ENCODE measurements at places on chromosomes 1 and 21.
A peak's percentile ranks its signal among the peaks of the same experiment; 100 is the strongest.

DNA sequence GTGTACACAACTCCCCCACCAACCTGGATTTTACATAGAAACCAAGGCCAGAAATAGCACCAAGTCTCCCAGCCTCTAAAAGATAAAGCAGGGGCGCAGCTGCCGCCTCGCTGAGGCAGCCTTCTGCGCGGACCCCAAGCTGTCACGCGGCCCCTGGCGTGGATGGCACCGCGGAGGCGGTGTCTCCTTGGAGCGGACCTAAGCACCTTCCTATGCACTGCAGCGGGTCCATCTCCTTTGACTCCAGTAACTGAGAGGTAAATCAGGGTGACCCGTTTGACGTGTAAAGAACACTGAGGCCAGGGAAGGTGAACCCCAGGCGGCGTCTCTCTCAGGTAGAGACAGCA, 17.0 kb downstream of the ZNF697 start:
- DNase-seq, result no peak

DNA sequence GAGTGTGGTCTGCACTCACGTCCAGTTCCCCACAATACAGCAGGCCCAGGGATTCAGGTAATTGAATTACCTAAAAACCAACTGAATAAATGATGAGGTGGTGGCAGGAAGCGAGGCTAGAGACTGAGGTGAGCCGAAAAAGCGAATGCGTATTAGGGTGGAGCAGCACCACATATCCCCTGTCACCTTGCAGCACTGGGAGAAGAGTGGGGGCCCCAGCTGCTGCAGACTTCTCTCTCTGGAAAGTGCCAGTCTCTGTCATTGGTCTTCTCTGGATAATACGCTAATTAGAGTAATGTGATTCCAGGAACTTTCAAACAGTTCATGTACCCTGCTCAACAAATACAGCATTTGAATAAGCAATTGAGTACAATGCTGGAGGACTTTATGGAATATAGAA, 199.0 kb downstream of the RPS6KC1 start:
- DNase-seq, result no peak

- no peak for DNase-seq
Observed at GRCh38 chr1:55604179-55604578, 389.0 kb upstream of the USP24 start.

GRCh38 chr1:248858096-248858890, 592 bp downstream of the ZNF692 start:
- peak; percentile 28 for DNase-seq

GRCh38 chr1:2857521-2857920, 56.0 kb upstream of the TTC34 start:
- no peak for DNase-seq

- peak; percentile 62 for DNase-seq
Observed at GRCh38 chr1:234326497-234327366, 46.5 kb upstream of the COA6 start.

DNA sequence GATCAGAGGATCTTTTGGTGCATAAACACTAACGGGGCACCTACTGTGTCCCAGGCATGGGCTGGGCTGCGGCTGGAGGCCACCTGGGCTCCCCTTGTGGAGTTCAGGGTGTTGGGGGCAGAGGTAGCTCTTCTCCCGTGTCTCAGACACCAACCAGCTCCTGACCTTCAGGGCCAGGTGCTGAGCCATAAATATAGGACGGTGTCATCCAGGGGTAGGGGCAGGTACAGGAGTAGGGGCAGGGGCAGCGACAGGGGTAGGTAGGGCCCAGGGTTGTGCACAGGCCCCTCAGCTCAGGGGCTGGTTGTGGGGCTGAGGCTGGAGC, 18.0 kb upstream of the LRRC3 start:
- no peak for DNase-seq

DNA sequence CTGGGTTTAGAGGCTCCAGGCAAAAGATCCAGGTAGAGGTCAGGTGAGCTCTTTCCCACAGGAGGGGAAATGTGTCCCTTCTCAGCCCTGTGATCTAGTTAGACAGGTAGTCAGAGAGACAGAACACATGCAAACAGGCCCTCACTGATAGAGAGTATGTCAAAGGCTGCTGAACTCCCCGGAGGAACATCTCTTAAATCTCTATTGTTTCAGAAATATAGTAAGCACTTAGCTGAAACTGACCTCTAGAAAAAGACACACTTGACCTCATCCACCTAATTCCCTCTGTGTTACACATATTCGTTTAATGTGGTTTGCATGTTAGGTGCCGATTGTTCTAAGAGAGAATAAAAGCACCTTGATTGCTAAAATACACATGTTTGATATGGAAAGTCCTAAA, 23.3 kb downstream of the SUSD4 start:
- no peak for DNase-seq

GRCh38 chr1:235098991-235099390, 29.6 kb downstream of the TOMM20 start:
- no peak for DNase-seq

GRCh38 chr1:234507626-234508387, 28.8 kb upstream of the TARBP1 start:
- DNase-seq, result no peak

DNA sequence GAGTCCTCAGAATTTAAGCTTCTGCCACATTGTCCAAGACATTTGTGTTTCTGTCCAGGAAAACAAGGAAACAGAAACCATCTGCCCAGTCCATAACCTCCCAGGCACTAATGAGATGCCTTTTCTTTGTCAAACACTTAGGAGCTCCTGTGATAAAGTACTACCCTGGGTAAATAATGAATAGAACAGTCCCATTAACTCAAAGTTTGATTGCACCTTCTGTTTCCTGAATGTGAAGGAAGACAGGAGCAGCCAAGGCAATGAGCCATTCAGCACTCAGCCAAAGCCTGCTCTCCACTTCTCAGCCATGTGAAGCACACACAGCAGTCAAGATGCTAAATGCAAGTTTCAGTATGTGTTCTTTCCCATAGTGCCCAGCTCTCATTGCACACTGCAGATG, 199.8 kb downstream of the SEC16B start:
- no peak for DNase-seq

- no peak for DNase-seq
Observed at GRCh38 chr1:10536133-10536770, 61.5 kb downstream of the PEX14 start.

- DNase-seq, result no peak
Observed at GRCh38 chr1:219990782-219991510, 55.4 kb downstream of the EPRS1 start.

GRCh38 chr1:224014330-224014649, 99.6 kb upstream of the FBXO28 start:
- DNase-seq, result no peak

DNA sequence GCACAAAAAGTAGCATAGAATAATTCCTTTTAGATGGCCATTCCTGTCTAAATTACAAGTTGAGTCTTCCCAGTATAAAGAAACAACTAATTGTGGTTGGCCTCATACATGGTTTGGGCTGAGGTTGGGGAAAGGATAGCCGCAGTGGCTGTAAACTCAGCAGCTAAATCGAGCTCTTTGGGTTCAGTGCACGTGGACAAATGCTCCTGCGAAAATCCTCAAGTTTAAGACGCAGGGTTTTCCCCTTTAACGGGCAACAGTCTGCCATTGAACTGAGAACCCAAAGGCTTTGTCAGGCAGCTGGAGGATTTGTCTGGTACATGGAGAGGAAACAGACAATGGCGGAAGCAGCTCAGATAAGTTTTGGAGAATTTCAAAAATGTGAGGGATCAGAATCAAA, 331.9 kb downstream of the TGFB2 start:
- no peak for DNase-seq

DNA sequence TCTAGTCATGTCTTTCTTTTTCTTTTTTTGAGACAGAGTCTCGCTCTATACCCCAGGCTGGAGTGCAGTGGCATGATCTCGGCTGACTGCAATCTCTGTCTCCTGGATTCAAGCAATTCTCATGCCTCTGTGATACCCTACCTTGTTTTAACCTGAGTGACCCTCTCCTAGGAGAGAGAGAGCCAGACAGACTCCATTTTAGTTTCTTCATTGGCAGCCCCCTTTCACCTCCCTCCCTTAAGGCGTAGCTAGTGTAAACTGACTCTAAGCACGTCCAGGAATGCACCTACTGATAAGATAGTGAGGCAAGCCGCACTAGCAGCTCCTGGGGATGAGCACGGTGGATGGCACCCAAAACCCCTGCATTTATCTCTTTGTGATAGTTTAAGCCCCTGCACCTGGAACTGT, 5.2 kb upstream of the PKNOX1 start:
- DNase-seq, result no peak

GRCh38 chr1:4203501-4203900, 303.4 kb upstream of the C1orf174 start:
- DNase-seq, result no peak

- DNase-seq, result peak; percentile 4
Observed at GRCh38 chr1:246689409-246690008, 34.7 kb upstream of the SCCPDH start.

DNA sequence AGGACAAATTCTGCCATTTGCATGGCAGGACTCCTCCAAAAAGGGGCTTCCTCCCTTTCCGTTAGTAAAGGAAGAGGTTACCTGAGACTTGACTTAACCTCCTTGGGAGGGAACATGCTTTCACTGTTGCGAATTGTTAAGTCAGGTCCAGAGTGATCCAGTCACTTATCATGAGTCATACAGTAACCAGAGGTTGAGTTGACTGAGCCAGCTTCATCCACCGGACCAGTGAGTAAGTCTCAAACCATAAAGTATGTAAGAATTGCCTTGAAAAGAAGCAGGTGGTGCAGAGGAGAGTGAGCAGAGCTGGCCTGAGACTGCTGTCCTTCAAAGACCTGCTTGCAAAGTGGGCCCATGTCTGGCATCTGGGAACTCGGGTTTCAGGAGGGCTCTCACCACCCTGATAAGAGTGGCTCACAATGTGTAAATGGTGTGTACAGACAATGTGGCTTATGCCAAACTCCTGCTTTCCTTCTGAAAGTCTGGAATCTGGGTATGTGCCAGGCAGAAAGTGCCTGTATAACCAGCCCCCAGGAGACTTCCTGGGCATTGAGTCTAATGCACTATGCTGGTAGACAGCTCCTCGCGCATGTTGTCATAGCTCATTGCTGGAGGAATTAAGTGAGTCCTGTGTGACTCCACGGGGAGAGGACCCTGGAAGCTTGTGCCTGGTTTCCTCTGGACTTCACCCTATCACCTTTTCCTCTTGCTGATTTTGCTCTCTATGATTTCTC, 84.3 kb upstream of the KLHDC7A start:
- no peak for DNase-seq

DNA sequence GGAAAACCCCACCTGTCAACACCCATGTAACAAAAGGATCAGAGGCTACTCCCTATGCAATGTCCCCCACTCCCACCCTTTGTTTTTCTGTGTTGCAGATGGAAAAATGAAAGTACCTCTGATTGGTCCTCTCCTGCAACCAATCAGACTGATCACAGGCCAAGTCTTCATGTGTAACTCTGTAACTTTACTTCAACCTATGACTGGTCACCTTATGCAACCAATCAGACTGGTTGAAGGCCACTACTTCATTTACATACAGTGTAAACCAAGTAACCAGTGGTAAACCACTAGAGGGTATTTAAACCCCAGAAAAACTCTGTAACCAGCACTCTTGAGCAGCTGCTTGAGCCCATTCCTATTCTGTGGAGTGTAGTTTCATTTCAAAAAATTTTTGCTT, 266.3 kb upstream of the OLFM3 start:
- DNase-seq, result no peak

DNA sequence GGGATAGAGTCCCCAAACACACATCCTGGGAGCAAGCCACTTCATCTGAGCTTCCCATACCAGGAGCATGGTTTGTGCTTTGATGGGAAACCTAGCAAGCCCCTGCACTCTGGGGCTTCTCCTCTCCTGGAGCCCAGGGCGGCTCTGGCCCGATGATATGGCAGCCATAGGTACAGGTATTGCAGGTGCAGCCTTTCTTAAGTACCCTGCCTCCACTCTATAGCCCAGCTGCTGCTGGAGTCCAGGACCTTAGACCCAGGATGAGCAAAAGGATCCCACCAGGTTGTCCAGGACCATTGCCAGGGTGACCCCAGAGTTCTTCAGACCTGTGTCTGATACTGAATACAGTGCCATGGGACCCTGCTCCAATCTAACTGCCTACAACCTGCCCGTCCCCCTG, 4.2 kb downstream of the C1orf226 start:
- DNase-seq, result no peak

DNA sequence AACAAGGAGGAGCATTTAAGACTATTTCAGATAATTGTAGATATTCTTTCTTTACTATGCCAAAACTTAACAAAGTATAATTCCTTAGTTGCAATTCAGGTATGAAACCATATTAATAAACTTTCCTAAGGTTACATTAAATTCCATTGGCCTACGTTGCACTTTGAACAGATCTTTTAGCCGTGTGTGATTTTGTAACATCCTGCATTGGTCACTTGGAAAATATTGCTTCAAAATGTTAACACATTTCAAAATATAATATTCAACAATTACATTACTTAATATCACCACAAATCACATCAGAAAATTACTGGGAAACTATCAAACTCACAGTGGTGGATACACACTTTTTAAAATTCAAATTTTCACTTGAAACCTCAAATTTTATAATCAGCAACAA, 20.2 kb downstream of the ETS2 start:
- no peak for DNase-seq

- DNase-seq, result no peak
Observed at GRCh38 chr1:115204513-115204912, 115.2 kb upstream of the TSPAN2 start.

DNA sequence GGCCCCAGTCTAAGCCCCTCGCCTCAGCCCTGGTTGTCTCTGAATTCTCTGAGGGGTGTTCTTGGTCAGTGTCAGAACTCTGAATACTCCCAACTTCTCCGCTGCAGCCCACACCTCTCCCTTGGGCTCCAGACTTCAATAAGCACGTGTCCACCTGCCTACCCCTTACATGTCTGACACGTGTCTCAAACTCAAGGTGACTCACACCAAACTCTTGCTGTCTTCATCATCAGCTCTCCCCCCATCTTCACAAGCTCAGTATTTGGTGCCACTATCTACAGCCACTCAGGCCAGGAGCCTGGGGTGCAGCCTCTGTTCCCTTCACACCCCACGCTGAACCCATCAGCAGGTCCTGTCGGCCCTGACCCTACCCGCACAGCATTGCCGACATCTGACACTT, 18.8 kb upstream of the UBXN10 start:
- no peak for DNase-seq

- DNase-seq, result no peak
Observed at GRCh38 chr1:101379950-101380349, 143.1 kb downstream of the S1PR1 start.

- no peak for DNase-seq
Observed at GRCh38 chr21:31973402-31973944, 100.7 kb downstream of the HUNK start.

GRCh38 chr1:69976896-69977295, 228.5 kb downstream of the LRRC40 start:
- DNase-seq, result no peak
